Uterus (tissue), 4 donors: ENCODE measurements at places on chromosomes 16 and 17. TPM values are rescaled to one million over a fixed set of nuclear protein-coding genes. Genes with fewer than 3 reads are reported as not detected.

Gene C17orf58
- total RNA-seq, result 4.1 TPM

Gene TNFRSF17
- not detected for total RNA-seq

GRCh38 chr16:53884748-53885147, 180.8 kb downstream of the FTO start:
- no peak for DNase-seq

DNA sequence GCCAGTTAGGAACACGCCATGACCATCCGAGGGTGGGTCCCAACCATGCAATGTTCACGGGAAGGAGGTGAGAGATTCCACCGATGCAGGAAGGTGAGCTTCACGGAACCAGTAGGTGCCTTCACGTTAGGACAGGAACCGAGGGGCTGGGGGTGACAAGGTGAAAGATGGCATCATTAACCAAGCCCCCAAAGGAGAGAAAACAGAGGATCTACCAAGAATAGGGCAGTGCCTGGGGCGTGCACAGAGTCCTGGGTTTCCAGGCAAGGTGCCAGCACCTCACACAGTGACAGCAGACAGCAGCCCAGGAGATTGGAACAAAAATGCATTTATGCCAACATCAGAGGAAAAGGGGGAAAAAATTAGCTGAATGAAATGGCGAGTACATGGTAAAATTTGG, 137.9 kb downstream of the GSG1L start:
- DNase-seq, result no peak

DNA sequence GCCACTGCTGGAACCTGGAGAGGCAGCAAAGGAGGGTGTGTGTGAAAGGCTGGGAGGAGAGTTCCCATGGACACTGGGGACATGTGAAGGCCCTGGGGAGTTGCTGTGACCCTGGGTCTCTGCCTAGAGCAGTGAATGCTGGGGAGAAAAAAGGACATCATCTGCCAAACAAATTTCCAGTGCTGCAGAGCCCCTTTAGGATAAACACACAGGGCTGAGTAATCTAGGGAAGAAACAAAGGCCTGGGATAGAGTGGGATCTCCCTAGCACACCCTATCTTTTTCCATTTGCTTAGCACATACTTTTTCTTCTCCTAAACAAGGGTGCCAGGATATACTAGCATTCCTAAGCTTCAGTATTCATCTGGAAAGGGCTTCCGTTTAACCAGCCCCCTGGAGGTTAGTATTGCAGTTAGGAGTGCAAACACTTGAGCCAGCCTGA, 3.3 kb upstream of the HIGD1B start:
- DNase-seq, result no peak
